ENCODE measurements at places on chromosomes 3 and 15.

DNA sequence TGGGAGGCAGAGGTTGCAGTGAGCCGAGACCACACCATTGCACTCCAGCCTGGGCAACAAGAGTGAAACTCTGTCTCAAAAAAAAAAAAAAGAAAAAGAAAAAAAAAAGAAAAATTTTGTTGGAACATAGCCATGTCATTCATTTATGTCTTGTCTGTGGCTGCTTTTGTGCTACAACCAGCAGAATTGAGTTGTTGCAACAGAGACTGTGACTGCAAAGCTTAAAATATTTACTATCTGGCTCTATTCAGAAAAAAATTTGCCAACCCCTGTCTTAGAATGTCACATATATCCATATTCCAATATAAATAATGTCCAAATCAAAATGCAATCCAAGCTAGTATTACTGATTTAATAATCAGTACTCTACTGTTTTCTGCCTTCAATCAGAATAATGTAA is 25.1 kb downstream of the CD80 start:
- no peak for DNase-seq

- DNase-seq = no peak
Observed at GRCh38 chr15:38638811-38639210, 74.2 kb upstream of the RASGRP1 start.

DNA sequence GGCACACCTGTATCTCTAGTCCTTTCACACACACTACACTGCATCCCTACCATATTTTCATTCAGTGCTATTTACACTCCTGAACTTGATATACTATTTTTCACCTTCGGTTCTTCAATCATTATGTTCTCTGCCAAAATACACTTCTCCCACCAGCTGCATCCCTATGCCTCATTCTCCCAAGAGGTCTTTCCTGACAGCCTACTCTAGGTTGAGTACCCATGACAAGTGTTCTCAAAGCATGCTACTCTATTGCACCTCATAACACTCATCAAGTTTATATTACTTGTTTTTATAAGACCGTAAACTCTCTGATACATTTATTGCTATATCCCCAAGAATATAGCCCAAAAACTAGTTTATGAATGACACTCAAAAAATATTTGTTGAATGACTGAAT is 549.5 kb downstream of the PYDC2 start:
- no peak for DNase-seq

DNA sequence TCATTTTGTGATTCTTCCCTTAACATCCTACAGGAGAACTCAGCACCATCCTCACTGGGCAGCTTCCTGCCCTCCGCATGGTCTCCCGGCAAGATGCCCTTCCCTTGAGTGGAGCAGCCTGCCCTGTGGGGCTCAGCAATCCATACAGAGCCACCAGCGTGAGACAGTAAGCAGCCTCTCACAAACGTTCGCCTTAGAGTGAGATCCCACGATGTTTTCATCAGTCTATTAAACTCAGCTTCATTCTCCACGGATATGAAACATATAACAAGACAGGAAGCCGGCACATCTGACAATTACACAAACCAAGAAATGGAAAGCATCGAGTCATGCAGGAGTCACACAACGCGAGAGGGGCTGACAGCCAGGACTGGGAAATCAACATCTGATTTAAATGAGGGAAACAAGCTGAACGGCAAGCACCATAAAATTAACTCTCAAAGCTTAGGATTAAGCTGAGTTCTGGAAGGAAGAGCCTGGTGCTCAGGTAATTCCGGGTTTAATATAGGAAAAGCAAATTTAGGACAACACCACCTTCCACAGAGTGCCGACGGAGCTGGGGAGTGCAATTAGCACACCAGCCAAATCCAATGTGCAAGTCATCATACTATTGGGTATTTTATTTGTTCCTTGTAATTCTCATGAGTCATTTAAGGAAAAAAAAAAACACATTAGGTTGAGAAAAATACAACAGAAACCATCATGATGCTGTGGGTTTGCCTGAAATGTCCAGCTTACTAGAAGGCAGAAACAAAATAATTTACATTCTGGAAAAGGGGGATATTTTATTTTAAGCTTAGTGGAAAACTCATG is 272.0 kb downstream of the OCA2 start:
- DNase-seq = no peak
